Hypothalamus (tissue), 51 donors: ENCODE measurements at places on chromosomes 16 and 17.

- DNase-seq, result peak; percentile 50
These were observed 23.4 kb downstream of the WWOX start for GRCh38 chr16:78122774-78123315.

DNA sequence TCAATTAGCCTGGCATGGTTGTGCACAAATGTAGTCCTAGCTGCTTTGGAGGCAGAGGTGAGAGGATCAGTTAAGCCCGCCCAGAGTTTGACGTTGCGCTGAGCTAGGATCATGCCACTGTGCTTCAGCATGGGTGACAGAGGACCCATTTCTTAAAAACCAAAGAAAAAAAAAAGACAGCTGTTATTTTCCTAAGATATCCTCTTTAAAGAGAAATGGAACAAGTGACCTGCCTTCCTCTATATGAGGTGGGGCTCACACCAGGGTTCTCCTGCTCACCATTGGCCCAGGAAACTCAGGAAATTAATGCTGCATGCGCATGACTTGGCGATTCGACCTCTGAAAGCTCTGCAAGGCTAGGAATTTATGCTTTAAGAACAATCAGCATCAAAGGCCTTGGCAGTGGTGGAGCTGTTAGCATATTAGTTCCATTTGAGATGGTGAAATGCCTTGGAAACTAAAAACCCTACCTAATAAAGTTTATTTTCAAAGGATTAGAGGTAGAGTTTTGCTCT is 108.3 kb downstream of the RBFOX1 start:
- DNase-seq, result no peak

GRCh38 chr17:55705847-55706246 is 16.8 kb downstream of the TMEM100 start:
- DNase-seq, result no peak

- no peak for DNase-seq
These were observed 251.1 kb downstream of the SEC14L1 start for GRCh38 chr17:77391668-77392375.

DNA sequence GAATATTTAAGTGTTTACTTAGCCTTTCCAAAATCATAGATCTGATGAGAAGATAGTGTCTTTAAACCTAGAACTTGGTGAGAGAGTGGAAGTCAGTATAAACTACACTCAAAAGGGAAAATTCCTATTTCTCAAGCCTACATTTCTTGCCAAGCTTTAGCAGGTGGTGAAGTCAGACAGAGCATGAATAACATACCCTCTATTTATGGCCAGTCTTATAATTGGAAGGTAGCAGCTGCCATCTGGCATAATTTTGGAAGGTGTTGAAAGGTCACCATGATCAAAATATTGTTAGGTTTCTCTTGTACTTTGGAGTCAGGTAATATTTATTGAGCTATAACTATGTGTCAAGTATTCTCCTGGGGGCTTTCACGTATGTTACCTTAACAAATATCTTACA is 729.3 kb upstream of the KIF2B start:
- DNase-seq, result no peak

DNA sequence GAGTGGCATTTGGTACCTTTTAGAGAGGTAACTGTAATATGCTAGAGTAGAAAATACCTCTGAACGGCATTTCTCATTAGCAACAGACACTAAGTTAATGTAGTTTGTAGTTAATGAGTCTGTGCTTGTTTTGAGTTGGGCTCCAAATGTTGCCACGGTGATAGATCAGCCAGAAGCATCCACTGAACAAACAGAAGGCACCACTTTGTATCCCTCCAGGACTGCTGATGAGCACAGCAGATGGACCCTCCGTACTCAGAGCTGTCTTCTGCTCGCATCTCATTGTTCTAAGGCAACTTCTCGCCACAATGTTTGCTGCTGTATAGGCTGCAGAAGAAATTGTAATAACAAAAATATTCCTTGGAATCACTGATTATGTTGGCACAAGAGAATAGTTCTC is 56.1 kb downstream of the TNRC6C start:
- no peak for DNase-seq

DNA sequence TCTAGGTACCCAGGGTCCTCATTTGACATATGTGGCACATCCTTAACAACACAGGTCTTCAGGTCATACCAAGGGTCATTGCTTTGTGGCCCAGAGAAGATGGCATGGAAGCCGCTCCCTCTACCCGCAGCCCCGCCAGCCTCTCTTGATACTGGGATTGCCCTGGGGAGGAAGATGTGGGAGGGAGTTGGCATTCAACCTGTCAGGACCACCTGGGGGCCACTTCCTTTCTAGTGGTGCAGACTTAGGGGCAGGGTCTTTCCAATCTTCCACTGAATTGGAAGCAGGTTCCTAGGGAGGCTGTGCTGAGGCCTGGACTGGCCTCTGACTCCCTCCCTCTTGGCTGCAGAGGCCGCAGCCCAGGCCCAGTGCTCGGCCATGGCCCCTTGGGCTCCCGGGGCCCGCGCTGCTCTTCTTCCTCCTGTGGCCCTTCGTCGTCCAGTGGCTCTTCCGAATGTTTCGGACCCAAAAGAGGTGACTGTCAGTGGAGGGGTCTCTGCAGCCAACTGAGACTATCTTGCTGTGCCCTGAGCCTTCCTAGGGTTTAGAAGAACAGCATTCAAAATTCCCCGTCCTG is 5.1 kb upstream of the HEXIM1 start:
- DNase-seq, result no peak

DNA sequence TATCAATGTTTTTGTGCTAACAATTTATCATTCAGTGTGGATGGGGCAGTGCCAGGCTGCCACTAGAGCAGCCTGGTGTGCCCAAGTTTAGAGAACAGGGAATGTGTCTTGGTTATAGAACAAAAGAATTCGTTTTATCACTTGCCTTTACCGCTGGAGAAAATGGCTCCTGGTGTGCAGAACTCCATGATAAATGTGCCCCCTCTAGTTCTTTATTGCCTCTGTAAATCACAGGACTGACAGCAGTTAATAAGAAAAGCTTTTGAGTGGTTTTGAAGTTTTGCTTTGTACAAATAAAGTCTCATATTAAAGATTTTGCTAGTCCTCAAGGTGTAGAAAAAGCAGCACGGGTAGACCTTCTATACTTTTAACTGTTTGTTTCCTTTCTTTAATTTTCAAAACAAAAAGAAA is 28.2 kb upstream of the PSMD7 start:
- DNase-seq, result no peak

DNA sequence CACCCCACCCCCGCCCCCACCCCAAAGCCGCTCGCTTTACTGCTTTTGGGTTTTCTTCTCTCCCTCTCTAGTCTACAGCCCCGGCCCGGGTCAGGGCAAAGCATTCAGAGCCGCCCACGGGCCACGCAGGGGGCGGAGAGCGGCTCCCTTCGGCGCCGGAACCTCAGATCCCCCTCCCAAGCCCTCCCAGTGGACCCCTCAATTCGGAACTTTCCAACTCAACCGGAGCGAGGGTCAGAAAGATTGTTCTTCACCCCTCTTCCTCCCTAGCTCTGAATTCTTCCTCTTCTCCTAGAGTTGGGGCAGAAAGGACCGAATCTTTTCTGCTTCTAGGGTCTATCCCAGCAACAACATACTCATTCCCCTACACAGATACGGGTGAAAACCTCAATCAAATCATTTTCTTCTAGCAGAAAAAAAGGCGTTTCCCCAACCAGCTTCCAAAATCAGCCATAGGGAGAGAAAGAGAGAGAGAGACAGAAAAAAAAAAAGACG is 1.0 kb downstream of the HOXB2 start:
- no peak for DNase-seq
